Lower leg skin (tissue), 4 donors: ENCODE measurements at places on chromosomes 1 and 21. TPM values are rescaled to one million over a fixed set of nuclear protein-coding genes. Genes with fewer than 3 reads are reported as not detected.

FNBP1L gene
- total RNA-seq, result 22.4 TPM

UBE2U gene
- not detected for total RNA-seq

C1QTNF12 gene
- 0.46 TPM for total RNA-seq

PYHIN1 gene
- total RNA-seq, result not detected

DIO1 gene
- not detected for total RNA-seq

DDX59 gene
- total RNA-seq, result 40.8 TPM

DNA sequence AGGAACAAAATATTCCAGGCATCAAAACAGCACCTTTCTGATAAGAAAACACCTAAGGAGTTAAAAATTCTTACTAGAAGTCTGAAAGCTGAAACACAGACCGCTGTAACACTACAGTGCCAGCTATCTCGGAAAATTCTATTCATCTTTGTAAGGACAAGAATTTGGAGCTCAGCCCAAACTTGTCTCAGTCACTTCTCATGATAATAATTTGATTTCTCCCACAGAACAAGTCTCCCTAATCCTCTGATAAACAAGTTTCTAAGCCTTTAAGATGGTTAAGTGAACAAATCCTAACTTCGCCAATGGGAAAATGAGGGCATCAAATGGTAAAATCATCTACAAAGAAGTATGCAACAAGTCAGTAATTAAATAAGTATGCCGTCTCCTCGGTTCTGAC, 59.9 kb downstream of the SIPA1L2 start:
- no peak for DNase-seq

DNA sequence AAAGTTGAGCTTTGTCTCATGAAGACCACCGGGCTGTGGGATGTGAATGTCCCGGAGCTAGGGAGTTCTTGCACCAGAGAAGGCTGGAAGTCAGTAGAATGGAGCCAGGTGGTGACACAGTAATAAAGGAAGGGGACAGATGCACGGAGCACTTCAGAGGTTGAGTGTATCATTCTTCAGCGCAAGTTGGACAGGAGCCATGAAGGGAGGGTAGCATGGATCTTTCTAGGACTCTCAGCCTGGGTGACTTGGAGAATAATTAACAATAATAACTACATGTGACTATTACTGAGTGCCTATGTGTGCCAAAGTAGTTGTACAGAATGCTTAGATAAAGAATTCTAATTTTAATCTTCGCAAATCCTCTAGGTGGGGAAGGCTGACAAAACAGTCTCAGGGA, 258.7 kb upstream of the AJAP1 start:
- DNase-seq, result peak; percentile 1

DNA sequence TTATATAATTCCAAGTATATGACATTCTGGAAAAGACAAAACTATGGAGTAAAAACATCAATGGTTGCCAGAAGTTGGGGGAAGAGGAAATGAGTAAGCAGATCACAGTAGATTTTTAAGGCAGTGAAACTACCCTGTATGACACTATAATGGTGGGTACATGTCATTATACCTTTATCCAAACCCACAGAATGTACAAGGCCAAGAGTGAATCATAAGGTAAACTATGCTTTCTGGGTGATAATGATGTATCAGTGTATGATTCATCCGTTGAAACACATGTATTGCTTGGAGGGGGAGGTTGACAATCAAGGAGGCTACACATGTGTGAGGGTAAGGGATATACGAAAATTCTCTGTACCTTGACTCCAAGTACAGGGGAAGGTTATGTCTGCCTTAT, 862.7 kb downstream of the PLA2G4A start:
- DNase-seq, result no peak

DNA sequence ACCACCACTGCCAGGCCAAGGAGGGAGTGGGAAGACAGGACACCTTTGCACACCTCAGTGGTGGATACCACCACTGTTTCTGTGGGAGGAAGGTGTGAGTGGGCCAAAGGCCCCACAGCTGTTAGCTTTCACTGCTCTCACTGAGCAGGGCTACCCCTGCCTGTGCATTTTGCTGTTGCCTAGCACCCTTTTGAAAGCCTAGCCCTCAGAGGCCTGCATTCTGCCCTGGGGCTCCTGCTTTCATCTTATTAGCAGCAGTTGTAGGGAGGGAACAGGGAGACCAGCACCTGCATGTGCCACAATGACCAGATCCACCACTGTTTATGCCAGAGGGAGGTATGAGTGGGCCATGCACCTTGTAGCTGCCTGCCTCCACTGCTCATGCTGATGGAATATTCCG, 110.9 kb upstream of the C21orf91 start:
- no peak for DNase-seq

DNA sequence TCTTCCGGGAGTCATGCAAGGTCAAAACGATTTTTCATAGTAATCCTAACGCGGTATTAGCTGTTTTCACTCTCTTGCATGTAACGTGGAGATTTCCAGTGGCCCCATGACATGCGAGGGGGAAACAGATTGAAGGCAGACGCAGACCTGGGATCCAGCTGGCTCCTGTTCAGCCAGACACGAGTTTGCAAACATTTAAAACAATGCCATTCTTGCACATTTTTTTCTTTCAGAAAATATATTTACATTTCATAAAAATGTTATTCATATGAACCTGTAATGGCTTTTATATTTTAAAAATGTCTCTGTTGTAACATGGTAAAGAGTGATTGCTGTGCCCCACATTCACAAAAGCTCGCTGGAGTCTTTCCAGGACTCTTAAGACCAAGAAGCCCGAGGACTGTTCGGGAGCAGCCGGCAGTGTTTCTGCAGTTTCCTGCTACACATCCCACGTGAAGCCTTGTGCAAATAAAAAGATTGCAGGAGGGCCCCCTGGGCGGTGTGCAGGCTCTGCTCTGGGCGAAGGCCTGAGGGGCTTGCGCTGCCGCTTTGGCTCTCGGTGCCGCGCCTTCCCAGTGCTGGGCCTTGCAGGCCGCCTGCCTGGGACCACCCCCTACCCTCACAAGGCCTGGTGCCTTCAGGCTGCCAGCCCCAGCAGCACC, 184.9 kb downstream of the DYRK1A start:
- DNase-seq, result peak; percentile 76

GRCh38 chr1:247114351-247115140, 10.4 kb upstream of the ZNF669 start:
- DNase-seq, result no peak

GRCh38 chr1:52432807-52433206, 28.4 kb downstream of the PRPF38A start:
- DNase-seq, result no peak

DNA sequence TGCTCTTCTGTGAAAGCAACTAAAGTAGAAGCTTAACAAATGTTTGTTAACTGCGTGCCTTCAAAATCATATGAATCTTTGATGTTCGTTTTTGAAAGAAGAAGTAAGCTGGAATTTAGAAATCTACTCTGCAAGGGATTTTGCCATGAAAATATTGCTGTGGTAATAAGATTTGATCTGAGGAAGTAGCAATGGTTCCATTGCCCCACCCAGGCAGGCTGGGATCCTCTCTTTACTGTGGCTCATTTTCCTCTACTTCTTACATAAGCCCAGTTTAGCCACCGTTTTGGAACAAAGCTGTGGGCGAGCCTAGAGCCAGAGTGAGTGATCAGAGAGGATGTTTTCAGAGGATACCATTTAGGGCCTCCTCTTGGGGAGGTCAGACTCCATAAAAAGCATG, 20.3 kb upstream of the PTGFRN start:
- no peak for DNase-seq

GRCh38 chr1:95049935-95050334, 22.8 kb downstream of the ALG14 start:
- no peak for DNase-seq

DNA sequence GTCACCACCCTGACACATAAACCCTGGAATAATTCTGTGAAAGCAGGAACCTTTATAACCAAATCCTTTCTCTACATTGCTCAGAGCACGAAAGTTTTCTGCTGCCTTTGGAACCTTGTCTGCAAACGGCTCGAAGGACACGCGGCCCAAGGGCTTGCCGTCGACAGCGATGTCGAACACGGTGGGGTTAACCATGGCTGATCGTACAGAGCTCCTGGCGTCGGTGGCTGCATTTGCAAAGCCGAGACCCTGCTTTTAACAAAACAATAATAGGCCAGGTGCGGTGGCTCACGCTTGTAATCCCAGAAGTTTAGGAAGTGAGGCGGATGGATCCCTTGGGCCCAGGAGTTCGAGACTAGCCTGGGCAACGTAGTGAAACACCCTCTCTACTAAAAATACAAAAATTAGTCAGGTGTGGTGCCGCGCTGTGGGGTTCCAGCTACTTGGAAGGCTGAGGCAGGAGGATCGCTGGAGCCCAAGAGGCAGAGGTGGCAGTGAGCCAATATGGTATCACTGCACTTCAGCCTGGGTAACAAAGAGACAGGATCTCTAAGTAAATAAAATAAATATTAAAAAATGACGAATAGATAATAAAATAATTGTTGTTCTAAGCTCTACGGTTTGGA, 2.2 kb upstream of the EIF2B3 start:
- no peak for DNase-seq

GRCh38 chr1:26726784-26727183, 31.0 kb downstream of the ARID1A start:
- no peak for DNase-seq

GRCh38 chr1:116842654-116843053, 67.1 kb upstream of the PTGFRN start:
- DNase-seq, result no peak

GRCh38 chr21:34924194-34924593, 124.9 kb downstream of the RUNX1 start:
- DNase-seq, result no peak

- DNase-seq, result no peak
Observed at GRCh38 chr21:26060335-26061115, 110.0 kb downstream of the APP start.

- no peak for DNase-seq
Observed at GRCh38 chr1:224199679-224200078, 16.6 kb downstream of the DEGS1 start.

GRCh38 chr1:76190749-76191424, 116.3 kb downstream of the ST6GALNAC3 start:
- DNase-seq, result no peak
